CD8-positive, alpha-beta memory T cell (primary cell): ENCODE measurements at places on chromosomes 3 and 15. TPM values are rescaled to one million over a fixed set of nuclear protein-coding genes. Genes with fewer than 3 reads are reported as not detected.

DNA sequence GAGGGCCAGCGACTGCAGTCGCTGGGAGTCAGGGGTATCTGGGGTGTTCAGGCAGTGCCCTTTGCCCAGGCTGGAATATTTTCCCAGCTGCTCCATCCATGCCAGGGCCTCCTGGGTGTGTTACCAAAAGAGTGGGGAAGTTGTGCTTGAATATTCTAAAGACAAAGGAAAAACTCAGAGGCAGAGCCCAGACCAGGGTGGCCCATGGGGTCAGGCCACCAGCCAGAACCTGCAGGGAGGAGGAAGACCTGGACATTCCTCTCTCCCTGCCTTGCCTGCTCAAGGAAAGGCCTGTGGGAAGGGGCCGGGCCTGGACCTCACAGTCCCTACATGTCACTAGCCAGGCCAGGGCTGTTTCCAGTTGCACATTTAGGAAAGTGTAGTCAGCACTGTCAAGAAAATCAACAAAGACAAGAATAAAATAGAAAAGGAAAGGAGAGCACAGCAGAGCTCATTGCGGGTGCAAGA is 16.0 kb upstream of the KLF15 start:
- H3K4me3 ChIP-seq: no peak overlapping the region
- H3K4me1 ChIP-seq: no peaks in the 10 kb centered on the region
- no peak for DNase-seq
- H3K27me3 ChIP-seq: no peaks in the 10 kb centered on the region

DNA sequence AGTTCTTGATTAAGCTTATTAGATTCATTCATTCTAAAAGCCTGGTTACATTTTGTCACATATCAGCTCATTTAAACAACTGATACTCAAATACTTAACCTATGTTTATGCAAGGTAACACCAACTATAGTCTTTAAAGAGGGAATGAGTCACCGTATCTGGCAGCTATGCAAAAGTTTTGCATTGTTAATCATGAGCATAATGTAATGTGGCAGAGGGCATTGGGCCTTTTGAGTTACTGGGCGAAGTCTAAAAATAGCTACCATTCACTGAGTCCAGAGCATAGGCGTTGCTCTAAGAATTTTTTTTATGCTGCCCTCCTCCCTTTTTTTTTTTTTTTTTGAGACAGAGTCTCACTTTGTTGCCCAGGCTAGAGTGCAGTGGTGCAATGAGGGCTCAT is 277.7 kb upstream of the ZNF717 start:
- no peaks in the 10 kb centered on the region for H3K27me3 ChIP-seq
- no peak overlapping the region for H3K27ac ChIP-seq
- H3K36me3 ChIP-seq: no peaks in the 10 kb centered on the region
- no peaks in the 10 kb centered on the region for H3K4me1 ChIP-seq

- no peak overlapping the region for H3K4me3 ChIP-seq
- no peak overlapping the region for H3K27ac ChIP-seq
- H3K27me3 ChIP-seq: no peaks in the 10 kb centered on the region
- no peaks in the 10 kb centered on the region for H3K36me3 ChIP-seq
- no peak for DNase-seq
These were observed 46.5 kb upstream of the FSTL1 start for GRCh38 chr3:120497336-120497735.

GRCh38 chr15:52680041-52680391 is 828 bp upstream of the ATOSA start:
- H3K27ac ChIP-seq: no peak overlapping the region
- H3K27me3 ChIP-seq: no peaks in the 10 kb centered on the region
- no peak overlapping the region for H3K4me3 ChIP-seq

DNA sequence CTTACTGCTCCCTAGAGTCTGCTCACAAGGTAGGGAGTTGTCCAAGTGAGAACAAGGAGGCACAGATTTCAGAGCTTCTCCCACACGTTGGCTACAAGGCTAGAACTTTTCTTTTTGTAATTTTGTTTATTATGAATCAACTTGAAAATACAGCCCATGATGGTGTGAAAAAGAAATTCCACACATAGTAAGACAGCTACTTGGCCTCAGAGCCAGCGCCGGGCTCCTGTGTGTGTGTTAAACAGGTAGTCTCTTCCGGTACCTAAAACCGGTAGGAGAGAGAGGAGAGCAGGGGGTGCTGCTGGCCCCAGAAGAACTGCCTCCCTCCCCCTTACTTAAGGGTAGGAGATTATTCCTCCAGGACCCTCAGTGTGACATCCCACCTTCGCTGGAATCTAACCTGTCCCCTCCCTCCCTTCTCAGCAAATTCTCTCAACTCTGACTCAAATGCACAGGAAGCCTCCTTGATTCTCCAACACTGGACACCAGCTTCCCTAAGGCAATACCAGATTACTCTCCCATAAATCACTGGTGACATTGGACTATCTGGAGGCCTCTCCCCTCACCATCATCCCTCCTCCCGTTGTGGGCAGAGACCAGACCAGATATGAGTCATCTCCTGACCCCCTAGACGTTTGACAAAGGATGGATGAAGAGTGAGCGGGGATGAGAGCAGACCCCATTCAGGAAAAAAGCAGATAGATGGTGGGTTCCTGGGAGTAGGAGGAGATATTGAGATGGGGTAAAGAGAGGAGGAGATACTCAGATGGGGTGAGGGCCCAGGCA is 4.5 kb upstream of the IP6K1 start:
- peaks cover 14% of the 10 kb centered on the region for H3K4me1 ChIP-seq
- no peaks in the 10 kb centered on the region for H3K27me3 ChIP-seq
- H3K27ac ChIP-seq: no peak overlapping the region

GRCh38 chr15:92365906-92366305 is 27.8 kb upstream of the ST8SIA2 start:
- no peaks in the 10 kb centered on the region for H3K27me3 ChIP-seq
- H3K4me3 ChIP-seq: no peak overlapping the region
- H3K4me1 ChIP-seq: no peaks in the 10 kb centered on the region
- no peak for DNase-seq

GP5 gene
- 0.42 TPM for total RNA-seq

GRCh38 chr15:86653344-86654197 is 573.9 kb downstream of the AGBL1 start:
- H3K36me3 ChIP-seq: no peaks in the 10 kb centered on the region
- H3K27ac ChIP-seq: no peak overlapping the region
- H3K4me3 ChIP-seq: peak overlapping the region; percentile 46
- H3K27me3 ChIP-seq: no peaks in the 10 kb centered on the region

GRCh38 chr3:53229171-53229570 is 26.7 kb downstream of the TKT start:
- no peaks in the 10 kb centered on the region for H3K27me3 ChIP-seq
- H3K4me1 ChIP-seq: no peaks in the 10 kb centered on the region
- peaks cover 50% of the 10 kb centered on the region for H3K36me3 ChIP-seq
- H3K4me3 ChIP-seq: no peak overlapping the region
- no peak for DNase-seq

- no peaks in the 10 kb centered on the region for H3K36me3 ChIP-seq
- H3K4me3 ChIP-seq: no peak overlapping the region
- no peak for DNase-seq
- H3K27me3 ChIP-seq: no peaks in the 10 kb centered on the region
These were observed 33.1 kb upstream of the CCDC50 start for GRCh38 chr3:191296041-191296541.

GXYLT2 gene
- not detected for total RNA-seq

TM4SF4 gene
- total RNA-seq: not detected
